NCI-H1930 (cell line): ENCODE measurements at places on chromosomes 6 and 20.

- DNase-seq: peak; percentile 42
Measured at GRCh38 chr6:139364302-139364981, 10.0 kb downstream of the CITED2 start.

GRCh38 chr6:142355520-142356174, 53.8 kb downstream of the ADGRG6 start:
- no peak for DNase-seq

DNA sequence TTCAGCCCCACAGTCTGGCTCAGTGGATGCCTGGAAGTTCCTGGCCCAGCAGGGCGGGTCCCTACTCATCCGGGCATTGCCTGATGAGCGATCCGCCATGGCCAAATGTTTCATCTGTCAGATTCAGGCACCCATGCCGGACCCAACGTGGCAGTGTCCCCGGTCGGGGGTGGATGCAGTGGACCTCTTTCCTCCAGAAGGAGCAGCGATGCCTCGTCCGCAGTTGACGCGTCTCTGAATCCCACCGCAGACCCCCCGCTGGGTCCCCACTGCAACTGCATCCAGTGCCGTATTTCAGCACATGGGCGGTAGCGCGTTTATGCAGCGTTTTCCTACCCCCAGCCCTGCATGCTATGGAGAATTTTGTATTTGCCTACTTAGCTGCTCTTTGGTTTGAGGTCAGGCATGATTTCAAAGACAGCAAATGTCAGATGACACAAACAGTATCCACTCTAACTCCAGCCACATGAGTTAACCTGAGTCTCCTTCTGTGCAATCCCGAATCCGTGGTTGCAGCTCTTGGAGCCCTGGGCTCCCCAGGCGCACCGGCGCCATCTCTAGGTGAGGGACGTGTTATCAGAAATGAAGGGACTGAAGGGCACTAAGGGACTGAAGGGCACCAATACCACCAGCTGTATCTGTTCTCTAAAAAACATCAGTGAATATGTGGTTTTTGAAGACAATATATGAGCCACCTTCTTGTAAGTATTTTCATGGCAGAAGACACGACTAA, 72.6 kb upstream of the THBS2 start:
- DNase-seq: no peak

- DNase-seq: peak; percentile 81
Measured at GRCh38 chr20:1776681-1777475, 118.3 kb upstream of the SIRPA start.

DNA sequence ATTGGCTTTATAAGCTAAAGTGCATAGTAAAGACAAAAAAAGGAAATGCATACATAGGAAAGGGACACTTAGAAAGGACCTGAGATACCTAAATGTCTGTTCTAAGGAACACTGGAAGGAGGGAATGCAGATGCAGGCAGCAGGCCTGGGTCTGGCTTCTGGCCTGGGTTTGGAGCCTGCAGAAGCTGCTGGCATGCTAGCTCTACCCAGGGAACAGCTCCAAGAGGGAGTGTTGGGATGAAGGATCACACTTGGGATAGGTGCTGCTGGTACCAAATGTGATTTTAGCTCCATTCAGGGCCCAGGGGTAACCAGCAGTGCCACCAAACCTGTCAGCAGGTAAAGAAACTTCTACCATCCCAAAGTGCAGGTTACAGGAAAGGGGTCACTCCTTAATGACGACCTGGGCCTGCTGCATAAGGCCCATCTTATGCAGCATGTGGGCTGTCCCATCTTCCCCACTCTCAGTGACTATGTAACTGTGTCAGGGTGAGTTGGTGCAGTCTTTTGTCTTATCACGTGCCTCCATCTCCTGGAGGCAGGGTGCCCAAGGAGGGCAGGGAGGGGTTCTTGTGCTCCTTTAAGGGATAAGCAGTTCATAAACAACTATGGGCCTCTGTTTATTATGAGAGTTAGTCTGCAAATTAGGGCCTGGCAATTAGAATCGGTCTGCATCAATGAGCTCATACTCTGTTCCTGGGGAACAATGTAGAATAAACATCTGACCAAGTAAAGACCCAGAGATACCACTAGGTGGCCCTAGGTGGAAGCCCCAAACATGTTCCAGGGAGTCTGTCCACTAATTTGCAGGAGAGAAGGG, 26.9 kb downstream of the DDX27 start:
- DNase-seq: no peak

DNA sequence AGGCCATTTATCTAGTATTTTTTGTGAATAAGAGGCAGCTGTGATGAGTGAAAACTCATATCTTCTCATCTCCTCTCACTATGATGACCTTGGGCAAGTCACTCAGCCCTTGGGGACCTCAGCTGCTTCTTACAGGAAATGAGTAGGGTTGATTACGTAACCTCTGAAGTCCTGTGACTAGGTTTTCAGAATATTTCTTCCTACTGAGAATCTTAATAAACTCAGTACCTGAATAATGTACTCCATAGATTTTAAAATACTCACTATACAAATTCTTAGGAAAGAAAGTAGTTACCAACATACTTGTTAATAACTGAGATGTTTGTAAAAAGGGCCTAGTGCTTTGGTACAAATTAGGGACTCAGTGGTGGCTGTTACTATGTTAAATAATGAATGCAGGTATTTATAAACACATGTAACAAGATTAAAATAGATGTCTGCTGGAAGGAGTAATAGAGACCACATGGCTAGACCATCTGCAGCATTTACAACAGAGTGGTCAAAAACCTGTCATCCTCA, 60.9 kb downstream of the RPRD1B start:
- DNase-seq: no peak

DNA sequence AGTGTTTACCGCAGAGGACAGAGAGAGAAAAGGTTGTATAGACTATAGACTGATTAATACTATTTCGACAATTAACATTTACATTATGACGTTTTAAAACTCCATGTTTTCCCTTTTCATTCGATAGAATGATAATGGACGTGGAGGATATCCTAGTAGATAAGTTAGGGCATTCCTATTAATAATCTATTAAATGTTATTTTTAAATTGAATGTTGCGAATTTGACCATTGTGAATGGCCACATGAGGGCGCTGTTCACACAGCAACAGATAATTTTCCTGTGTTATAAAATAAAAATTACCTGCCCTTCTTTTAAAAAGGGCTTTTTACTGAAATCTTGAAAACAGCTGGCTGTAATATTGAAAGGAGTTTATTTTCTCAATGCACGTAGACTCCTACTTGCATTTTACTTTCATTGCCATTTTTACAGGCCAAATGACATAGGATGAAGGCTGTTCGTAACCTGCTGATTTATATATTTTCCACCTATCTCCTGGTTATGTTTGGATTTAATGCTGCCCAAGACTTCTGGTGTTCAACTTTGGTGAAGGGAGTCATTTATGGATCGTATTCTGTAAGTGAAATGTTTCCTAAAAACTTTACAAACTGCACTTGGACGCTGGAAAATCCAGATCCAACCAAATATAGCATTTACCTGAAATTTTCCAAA, 3.3 kb downstream of the ADGRB3 start:
- no peak for DNase-seq

- DNase-seq: no peak
Measured at GRCh38 chr6:35477551-35478179, 9.5 kb downstream of the RPL10A start.

GRCh38 chr6:1382883-1383728, 6.3 kb upstream of the FOXF2 start:
- no peak for DNase-seq

- no peak for DNase-seq
Measured at GRCh38 chr6:75693534-75693933, 55.5 kb upstream of the MYO6 start.

DNA sequence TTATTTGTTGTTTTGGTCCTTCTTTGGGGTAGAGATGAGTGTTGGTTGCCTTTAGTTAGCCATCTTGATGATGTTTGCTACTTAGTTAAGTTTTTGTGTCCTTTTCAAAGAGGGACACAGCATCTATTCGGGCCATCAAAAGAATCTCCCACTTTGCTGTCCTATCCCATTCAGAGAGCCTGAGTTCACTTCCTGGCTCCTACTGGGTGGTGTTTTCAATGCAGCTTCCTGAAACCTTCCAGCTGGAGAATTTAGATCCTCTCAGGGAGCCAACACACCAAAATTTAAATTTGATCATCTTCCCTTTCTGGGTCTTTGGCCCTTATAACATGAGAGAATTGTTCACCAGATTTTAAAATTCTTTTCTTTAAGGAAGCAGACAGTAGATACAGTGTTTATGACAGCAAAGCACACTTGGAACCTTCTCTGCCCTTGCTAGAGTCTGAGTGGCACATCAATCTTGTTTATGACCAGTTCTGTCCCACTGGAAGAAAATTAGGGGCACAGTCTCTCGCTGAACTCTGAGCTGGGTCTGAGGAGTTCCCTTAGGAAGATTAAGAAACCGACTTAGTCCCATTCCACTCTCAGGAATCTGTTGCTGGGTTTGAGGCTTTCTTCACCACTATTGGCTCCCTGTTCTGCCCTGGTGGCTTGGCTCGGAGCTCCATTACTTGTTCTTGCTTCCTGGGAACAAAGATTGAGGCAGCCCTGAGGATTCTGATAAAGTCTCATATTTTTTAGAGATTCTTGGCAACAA, 115.5 kb downstream of the CCDC170 start:
- DNase-seq: no peak

DNA sequence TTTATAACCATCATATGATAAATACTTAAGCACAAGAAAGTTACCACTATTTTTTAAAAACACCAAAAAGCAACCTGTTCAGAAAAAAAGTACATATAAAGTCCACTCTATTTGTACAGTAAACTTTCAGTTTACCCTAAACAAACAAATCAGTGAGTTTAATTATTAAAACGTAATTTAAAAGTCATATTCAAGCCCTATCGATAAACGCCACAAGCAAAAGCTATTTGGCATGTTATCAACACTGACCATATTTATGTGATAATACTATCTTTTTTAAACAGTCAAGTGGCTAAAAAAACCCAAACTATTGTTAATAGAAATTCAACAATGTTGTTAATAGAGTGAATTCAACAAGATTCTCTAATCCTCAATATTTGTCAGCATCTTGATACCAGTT, 1.9 kb downstream of the KATNA1 start:
- DNase-seq: no peak

- no peak for DNase-seq
Measured at GRCh38 chr20:34155836-34156235, 43.8 kb upstream of the EIF2S2 start.

DNA sequence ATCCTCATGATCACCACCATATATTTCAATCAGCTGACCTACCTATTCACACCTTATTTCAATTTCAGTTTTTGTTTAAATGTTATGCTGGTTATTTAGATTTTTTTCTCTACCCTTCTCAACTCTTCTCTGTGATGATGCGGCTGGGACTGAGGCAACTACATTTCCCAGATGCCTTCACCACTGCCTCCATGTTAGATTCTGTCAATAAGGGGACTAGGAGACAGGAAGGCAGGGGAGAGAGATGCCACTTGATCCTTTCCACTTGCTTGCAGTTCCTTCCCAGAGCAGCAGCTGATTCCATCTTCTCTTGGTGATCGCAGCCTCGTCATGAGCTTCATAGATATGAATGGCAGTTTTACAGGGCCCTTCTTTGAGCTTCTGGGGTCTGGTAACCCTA, 33.5 kb upstream of the POU3F2 start:
- no peak for DNase-seq

- DNase-seq: no peak
Measured at GRCh38 chr6:28589234-28589956, 63.7 kb downstream of the GPX5 start.

GRCh38 chr6:45552536-45552935, 174.8 kb upstream of the SUPT3H start:
- DNase-seq: no peak

DNA sequence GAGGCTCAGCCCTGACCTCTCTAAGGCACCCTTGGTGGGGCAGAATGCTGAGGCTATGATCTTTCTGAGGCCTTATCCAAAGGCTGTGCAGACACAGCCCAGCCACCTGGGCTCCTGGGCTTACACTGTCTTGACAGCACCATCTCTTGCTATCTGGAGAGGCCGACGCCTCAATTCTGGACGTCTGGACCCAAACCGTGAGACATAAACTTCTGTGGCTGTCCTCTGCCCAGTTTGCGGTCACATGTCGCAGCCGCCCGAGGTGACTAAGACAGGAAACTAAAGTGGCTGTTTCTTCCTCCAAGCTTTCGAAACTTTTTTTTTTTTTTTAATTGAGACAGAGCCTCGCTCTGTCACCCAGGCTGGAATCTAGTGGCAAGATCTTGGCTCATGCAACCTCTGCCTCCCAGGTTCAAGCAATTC, 49.3 kb downstream of the PRR18 start:
- no peak for DNase-seq

GRCh38 chr20:61026731-61027130, 225.3 kb upstream of the CDH4 start:
- no peak for DNase-seq

- DNase-seq: no peak
Measured at GRCh38 chr6:12371641-12372146, 81.5 kb downstream of the EDN1 start.

DNA sequence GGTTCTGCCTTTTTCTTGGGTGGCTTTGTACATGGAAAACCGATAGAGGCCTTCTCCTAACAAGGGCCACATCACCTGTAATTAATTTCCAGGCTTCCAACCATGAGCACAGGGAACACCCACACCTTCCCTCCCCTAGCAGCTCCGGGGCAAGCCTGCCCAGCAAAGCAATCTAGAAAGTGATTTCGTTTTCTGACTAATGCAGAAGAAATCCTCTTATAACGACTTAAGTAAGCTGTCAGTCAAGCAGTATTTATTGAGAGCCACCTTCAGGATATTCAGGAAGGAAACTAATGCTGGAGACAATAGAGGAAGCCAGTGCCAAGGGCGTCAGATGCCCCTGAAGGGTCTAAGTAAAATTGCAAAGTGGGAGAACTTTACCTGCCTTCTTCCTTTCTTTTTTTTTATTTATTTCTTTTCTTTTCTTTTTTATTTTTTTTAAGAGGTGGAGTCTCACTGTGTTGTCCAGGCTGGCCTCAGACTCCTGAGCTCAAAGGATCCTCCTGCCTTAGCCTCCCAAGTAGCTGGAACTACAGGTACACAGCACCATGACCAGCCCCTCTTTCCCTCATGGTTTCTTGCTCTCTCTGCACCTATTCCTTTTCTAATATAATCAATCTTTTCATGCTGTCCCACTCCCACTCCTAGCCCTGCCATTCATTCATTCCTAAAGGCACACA, 67.5 kb upstream of the MBOAT1 start:
- no peak for DNase-seq

DNA sequence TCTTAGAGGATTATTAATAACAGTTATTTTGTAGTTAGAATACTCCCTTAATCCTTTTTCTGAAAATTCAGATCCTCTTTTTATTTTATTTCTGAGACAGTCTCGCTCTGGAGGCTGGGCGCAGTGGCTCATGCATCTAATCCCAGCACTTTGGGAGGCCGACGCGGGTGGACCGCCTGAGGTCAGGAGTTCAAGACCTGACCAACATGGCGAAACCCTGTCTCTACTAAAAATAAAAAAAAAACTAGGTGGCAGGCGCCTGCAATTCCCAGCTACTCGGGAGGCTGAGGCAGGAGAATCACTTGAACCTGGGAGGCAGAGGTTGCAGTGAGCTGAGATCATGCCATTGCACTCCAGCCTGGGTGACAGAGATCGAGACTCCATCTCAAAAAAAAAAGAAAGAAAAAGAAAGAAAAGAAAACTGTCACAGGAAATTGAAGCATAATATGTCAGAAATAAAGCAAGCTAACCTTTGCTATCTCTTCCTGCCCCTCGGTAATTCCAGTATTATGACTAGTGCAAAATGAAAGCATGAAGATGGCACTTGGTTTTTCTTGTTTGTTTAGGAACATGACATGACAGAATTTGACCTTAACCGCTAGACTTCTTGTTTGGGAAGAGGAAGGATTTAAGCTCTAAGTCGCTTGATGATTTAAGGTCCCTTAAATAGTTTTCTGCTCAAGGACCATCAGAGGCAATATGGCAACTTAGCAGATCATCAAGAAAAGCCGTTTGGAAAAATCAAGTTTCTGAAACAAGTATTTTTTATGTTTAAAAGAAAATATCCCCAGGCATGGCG, 1.8 kb upstream of the RBM39 start:
- no peak for DNase-seq
